ENCODE measurements at places on chromosomes 12 and 14. TPM values are rescaled to one million over a fixed set of nuclear protein-coding genes. Genes with fewer than 3 reads are reported as not detected.

Gene DPY19L2
- 7.3 TPM for total RNA-seq

GRCh38 chr12:20404576-20405346, 36.4 kb downstream of the PDE3A start:
- no peak for DNase-seq

- peak; percentile 25 for DNase-seq
Measured at GRCh38 chr12:111766608-111767361, at the start of gene ALDH2. ALDH2 (plus strand) TSS chr12:111766933; CDS start chr12:111766983, 50 bp downstream.

Gene TXNDC16
- total RNA-seq = 1.7 TPM

DNA sequence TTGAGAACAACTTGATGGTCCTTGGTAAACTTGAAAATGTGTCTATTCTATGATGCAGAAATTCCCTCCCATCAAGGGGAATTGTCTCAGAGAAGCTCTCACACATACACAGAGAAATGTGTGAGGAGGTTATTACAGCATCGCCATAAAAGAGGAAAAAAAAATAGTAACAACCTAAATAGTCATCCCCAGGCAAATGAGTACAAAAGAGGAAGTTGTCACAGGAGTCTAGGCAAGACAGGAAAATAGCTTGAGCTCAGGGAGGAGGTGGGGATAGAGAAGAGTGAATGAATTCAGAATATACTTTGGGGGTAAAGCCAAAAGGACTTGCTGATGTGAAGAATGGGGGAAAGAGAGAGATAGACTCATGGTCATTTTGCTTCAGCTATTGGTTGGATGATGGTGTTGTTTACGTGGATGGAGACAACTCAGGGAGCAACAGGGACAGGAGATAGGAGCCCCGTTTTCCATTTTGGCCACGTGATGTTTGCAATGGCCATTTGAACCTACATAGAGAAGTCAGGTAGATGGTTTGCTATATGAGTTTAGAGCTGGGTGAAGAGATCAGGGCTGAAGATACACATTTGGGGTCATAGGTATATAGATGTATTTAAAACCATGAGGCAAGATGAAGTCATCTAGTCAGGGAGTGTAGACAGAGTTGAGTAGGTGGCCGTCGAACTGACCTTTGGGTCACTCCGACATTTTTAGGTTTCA, 20.3 kb downstream of the LRRC74A start:
- no peak for DNase-seq

DNA sequence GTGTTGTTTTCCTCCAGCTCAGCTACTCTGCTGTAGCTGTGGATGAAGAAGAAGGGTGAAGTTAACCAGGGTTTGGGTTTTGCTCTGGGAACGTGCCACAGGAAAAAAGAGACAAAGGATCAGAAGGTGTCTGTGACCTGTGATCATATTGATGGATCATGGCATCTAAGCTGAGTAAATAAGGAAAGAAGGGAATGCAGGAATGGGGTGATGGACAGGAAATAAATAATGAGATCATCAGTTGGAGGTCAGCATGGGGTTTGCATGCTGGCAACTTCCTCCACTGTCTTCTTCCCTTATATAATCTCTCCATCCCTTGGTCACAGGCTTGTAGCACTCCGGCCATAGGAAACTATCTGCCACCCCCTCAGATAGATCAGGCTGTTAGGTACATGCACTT, 430.3 kb upstream of the PDE3A start:
- DNase-seq = no peak

GRCh38 chr12:52253391-52254179, 20.5 kb downstream of the KRT7 start:
- no peak for DNase-seq

GRCh38 chr14:34198096-34198495, 247.2 kb upstream of the EGLN3 start:
- DNase-seq = no peak

- no peak for DNase-seq
Measured at GRCh38 chr14:93949511-93950075, 22.4 kb downstream of the FAM181A start.

DNA sequence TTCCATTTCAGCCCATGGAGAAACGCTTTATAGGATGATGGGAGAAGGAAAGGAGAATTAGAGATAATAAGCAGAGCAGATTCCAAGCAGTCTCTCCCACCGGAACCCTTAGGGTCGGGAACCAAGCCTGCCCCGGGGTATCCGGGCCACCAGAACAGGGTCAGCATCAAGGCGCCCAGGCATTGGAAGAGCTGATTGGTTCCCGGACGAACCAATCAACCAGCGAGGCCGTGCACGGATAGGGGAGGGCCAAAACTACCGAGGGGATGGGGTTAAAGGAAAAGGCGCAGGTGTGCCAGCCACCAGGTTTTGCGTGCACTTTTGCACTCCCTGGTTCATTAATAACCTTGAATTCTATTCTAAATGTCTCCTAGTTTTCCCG, 1.7 kb downstream of the PPM1H start:
- DNase-seq = no peak

GRCh38 chr14:23209651-23210423, 26.4 kb upstream of the SLC7A8 start:
- DNase-seq = peak; percentile 22

Gene MTA1
- total RNA-seq = 93.7 TPM
